ENCODE measurements at places on chromosomes 1 and 21.

DNA sequence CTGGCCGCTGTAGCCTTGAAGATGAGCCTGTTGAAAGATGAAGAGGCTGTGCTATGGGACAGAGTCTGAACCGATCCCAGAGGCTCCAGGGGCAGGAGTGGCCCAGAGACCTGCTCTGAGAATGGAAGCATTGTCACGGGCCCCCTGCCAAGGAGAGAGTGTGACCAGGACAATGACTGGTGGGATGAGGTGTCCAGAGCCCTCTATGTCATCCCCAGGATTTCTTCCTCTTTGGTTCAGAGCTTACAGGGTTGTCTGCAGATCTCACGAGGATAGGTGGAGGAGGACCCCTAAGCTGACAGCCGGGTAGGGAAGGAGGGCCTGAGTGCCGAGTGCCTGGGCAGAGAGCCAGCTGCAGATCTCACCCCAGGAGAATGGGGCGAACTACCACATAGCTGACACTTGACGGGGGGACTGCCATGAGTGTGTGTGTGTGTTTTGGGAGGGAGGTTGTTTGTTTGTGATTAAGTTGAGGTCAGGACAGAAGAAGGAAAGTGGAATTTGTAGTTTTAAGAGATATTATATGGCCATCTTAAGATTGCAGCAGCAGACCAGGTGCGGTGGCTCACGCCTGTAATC is 25.4 kb downstream of the PIK3CD start:
- no peak for DNase-seq

DNA sequence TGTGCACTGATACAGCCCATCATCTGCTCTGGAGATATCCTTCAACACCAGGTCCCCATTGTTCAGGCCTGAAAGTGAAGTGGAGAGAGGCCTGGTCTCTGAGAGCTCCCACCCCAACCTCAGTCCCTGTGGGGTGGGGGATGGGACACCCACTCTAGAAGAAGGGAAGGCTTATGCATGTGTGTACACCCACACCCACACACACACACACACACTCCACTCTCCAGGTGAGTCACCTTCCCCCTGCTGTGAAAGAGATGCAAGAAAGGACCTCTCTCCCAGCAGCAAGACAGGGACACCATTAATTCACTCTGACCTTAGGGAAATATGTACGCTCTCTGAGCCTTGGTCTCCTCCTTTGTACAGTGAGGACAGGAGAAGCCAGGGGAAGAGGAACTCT is 5.9 kb downstream of the VSIG8 start:
- no peak for DNase-seq

GRCh38 chr1:243645281-243645680 is 204.8 kb downstream of the AKT3 start:
- no peak for DNase-seq

DNA sequence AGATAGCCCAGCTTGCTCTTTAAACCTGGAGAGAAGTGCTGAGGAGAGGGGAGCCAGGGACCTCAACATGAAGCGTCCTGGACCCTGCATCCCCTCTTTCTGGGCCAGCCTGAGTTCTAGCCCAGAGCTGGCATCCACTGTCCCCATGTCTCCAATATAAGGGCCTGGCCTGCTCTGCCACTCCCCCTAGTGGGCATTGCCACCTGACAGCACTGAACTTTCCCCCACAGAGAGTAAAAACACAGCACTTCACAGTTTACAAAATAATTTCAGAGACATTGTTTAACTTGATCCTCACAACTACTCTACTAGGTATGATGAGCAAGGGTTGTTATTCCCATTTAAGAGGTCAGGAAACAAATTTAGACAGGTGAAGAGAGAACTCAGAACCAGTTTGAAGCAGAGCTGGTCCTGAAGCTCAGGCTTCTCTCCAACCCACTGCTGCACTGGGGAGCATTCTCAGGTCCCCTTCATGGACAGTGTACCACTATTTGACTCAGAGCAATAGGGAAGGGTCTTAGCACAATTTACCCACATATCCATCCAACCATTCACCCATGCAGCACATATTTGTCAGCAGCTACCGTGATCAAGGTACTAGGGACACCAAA is 151.2 kb downstream of the DMRTA2 start:
- DNase-seq: no peak

DNA sequence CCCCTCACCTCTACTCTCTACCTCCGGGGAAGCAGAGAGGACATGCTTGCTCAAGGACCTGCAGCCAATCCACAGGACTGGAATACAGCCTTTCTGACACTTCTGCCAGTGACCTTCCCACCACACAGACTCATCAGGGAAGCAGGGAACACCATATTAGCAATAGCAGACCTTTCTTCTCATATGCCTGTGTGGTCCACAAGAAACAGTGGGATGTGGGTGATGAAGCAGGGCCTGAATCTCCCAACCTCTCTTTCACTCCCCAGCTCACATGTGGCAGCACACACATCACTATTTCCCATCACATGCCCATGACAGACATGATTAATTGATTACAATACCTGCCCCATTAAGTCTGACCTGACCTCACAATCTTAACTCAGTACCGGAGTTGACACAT is 695.1 kb downstream of the MATN1 start:
- no peak for DNase-seq

DNA sequence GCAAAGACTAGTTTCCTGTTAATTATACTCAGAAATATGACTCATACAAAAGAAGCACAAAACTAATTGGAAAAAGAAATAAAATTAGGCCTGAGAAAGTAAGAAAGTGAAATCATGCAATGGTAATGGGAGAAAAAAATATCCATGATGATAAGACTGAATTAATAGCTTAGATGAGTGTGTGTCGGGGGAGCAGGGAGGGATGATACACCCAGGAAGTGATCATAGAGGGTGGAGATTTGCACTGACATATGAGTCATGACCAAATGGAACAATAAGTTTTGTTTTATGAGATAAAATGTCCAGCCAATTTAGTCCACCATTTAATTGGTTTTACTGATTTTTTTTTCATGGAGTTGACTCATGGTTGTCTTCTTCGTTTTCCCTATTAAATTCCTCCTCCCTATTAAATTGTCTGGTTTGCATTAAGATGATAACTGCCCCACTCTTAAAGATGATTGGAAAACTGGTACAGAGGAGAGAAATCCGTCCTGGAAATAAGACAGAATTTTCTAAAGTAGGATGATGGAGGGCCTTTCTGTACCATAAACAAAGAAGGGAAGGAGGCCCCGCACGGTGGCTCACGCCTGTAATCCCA is 111.7 kb upstream of the KCNJ6 start:
- no peak for DNase-seq

- no peak for DNase-seq
These were observed 27.7 kb downstream of the UBE4B start for GRCh38 chr1:10060311-10061100.

DNA sequence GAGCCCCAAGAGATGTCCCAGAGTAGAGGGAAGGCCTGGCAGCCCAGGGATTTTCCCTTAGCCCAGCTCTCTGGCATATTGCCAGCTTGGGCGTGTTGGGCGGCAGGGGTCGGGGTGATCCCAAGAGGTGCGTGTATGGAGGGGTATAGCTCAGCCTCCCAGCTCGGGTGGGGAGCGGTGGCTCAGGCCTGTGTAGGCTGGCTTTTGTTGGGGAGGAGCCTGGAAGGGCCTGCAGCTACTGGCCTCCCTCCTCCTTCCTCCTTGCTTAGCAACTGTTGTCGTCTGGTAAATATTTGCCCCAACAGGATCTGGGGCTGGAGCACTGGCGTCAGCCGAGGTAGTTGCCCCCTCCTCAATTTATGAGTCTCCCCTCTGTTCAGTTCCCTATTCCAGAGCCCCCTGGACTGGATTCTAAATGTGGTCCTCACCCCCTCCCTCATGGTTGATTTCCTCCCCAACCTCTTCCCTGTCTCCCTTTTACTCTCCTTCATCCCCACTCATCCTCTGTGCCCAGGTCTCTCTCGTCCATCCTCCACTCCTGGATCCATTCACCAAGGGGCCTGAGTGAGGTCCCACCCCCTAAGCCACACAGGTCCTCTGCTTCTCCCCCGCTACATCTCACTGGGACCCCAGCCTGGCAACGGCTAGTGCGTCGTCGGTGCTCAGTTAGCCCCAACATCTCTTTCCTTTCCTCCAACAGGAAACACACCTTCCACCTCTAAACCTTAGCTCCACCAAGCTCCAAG is 10.3 kb upstream of the LMNA start:
- no peak for DNase-seq

DNA sequence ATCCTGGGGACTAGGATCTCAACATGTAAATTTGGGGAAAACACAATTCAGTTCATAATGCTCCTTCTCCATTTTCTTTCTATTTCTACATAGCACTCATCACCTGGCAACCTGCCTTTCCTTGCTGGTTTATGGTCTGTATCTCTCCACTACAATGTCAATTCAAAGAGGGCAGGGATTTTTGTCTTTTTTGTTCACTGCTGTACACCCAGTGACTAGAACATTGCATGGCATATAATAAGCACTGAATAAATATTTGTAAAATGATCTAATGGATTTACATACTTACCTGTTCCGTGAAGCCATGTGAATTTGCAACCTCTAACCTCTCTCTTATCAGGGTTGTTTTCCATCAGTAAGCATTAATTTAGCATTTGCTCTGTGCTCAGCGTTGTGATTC is 27.4 kb upstream of the TBX15 start:
- DNase-seq: no peak

- no peak for DNase-seq
These were observed 67.0 kb upstream of the CD34 start for GRCh38 chr1:207977876-207978275.

DNA sequence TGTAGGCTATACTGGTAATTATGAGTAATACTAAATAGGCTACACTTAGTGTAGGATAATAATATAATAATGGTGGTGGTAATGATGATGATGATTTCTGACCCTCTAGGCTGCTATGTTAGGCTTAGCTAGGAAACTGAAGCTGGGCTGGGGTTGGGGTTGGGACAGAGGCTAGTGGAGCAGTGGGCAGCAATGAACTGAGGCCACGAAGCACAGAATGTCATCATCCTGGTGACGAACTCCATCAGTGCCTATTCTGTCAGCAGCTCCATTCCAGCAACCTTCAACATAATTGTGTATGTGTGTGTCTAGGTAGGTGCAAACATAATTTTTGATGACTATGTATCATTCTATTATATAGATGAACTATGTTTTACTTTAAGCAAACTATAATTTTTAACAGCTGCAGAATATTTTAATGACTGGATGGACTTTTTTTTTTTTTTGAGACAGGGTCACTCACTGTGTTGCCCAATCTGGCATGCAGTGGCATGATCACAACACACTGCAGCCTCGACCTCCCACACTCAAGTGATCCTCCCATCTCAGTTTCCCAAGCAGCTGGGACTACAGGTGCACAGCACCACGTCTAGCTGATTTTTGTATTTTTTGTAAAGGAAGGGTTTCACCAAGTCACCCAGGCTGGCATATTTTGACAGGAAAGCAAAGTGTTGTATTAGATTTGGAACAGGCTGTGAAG is 12.9 kb upstream of the CLIC4 start:
- DNase-seq: no peak

DNA sequence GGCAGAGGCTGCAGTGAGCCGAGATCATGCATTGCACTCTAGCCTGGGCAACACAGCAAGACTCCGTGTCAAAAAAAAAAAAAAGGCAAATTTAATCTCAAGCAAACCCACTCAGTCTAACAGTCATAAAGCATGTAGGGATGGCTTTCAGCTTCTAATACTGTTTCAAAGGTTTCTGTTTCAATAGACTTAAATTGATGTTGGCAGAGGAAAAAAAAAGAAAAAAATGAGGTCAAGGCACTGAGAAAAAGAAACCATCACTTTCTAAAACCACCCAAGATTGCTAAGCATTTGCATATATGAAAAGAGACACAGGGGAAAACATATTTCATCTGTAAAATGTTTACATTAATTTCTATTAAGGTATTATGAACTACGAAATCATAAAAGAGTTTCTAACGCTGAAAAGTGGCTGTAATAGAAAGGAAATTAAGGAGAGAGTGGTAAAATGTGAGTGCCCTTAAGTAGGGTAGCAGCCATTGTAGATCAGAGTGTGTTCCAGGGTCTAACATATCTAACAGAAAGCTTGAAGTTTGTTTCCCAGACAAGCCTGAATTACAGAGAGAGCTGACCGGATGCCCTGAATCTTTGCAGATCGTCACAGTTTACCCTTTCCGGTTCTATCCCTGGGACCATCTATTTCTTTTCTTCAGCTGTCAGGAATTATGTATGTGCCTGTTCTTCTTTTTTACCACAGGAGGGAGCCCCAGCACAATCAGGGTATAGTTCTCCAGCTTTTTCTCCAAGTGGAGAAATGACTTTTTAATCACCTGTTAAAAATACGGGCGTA is 70.0 kb downstream of the PLD5 start:
- DNase-seq: no peak

DNA sequence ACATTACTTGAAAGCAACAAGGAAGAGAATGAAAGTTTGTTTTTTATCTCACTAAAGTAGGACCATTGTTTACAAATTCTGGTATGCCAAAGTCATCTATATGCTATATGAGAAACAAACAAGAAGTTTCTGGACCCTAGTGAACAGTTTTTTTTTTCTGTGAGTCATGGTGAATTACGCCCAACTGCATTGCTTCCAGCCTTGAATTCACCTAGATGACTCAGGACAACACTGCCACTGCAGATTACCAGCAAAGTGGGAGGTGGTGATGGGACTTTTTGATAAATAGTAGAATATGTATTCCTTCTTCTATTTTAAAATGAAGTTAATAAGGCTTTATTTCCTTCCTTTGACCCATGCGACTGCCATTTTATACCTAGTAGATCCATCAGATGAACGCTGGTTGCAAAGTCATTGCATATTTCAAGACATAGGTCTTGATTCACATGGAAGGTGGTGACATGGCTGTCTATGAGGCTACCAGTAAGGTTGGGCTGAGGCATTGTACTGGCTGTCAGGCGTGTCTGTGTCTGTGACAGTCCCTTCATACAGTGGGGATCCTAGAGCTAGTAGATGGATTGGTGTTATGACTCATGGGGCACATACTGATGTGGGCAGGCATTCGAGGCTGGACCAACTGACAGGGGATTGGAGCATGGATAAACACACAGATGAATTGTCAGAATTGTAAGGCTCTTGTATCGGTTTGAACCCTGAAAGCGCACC is 49.1 kb upstream of the APOBEC4 start:
- DNase-seq: no peak

GRCh38 chr1:203381151-203381751 is 30.3 kb upstream of the FMOD start:
- DNase-seq: no peak

DNA sequence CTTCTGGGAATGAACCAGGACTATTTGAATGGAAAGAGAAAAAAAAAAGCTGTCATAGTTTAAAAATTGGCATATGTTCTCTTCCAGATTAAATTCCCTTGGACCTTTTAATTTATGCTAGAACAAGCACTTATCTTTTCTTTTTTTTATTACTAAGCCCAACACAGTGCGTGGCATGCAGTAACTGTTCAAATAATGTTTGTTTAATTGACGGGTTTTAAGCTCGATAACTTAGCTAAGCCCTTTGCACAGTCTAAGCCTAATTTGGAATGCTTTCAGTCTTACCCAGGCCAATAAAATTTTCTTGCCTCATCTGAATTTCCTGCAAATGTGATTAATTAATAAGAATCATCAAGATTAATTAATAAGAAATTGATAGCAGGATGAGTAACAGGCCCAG is 39.3 kb upstream of the EDEM3 start:
- DNase-seq: no peak
